DMS53 (cell line): ENCODE measurements at places on chromosomes 11 and 22.

GRCh38 chr11:60870733-60871377 is 3.5 kb downstream of the ZP1 start:
- no peak for DNase-seq

DNA sequence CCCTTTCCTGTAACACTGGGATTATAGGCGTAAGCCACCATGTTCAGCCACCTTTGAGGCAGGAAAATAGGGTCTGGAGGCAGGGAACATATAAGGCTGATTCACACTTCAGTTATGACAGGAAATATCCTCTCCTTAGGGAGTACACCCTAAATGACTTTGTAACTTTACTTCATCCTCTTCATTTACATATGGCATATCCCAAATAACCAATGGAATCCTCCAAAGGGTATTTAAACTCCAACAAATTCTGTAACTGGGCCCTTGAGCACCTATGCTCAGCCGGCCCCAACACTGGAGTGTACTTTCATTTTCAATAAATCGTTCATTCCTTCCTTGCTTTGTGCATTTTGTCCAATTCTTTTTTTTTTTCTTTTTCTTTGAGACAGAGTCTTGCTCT is 1.6 kb upstream of the KAT5 start:
- no peak for DNase-seq

DNA sequence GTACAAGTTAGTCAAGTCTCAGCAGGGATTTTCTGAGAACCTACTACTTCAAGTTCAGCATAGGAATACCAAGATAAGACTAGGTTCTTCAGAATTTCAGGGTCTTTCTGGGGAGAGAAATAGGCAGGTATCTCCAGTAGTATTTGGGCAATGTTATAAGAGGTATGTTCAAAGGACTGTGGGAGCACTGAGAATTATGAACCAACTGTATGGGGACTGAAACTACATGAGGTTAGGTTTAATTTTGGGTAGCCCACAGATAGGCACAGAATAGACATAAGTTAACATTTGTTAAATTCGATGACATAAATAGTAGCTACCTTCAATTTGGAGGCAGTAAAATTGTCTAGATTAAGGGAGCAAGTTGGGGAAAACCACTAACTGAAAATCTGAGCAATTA is 9.2 kb upstream of the GAB2 start:
- no peak for DNase-seq

- DNase-seq, result no peak
These were observed 38.4 kb upstream of the CRYBB3 start for GRCh38 chr22:25161017-25161915.

DNA sequence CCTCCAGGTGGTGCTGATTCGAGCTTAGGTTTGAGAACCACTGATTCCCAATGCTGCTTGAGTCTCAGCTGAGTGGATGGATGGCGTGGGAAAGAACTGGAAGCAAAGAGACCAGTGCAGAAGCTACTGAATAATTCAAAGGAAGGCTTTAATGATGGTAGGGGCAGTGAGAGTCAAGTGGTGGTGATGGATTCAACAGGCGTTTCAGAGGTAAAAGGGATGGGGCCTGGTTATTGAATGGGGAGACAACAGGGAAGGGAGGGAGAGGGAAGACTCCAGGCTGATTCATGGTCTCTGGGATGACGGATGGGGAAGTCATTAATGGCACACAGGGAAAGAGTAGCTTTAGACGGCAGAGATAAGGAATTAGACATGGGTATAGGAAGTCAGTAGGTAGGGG is 104.3 kb upstream of the TBCEL start:
- no peak for DNase-seq

DNA sequence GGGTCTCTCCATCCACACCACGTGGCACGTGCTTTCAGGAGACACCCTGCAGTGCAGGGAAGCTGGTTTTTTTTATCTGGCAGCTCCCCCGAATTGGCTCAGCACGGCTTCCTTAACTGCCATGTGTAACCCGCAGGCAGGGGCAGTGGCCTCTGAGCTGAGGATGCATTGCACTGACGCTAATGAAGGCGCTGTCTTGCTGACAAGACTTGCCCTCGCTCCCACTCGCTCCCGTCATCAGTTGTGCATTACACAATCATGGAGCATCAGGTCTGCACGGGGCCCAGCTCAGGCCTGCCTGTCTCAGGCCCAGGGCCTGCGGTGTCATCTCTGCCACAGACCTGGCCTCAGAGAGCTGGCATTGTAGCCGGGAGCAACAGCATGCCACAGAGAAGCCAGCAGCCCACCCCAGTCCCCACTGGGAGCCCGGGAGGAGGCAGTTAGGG is 95.9 kb downstream of the ARHGAP8 start:
- DNase-seq, result no peak

DNA sequence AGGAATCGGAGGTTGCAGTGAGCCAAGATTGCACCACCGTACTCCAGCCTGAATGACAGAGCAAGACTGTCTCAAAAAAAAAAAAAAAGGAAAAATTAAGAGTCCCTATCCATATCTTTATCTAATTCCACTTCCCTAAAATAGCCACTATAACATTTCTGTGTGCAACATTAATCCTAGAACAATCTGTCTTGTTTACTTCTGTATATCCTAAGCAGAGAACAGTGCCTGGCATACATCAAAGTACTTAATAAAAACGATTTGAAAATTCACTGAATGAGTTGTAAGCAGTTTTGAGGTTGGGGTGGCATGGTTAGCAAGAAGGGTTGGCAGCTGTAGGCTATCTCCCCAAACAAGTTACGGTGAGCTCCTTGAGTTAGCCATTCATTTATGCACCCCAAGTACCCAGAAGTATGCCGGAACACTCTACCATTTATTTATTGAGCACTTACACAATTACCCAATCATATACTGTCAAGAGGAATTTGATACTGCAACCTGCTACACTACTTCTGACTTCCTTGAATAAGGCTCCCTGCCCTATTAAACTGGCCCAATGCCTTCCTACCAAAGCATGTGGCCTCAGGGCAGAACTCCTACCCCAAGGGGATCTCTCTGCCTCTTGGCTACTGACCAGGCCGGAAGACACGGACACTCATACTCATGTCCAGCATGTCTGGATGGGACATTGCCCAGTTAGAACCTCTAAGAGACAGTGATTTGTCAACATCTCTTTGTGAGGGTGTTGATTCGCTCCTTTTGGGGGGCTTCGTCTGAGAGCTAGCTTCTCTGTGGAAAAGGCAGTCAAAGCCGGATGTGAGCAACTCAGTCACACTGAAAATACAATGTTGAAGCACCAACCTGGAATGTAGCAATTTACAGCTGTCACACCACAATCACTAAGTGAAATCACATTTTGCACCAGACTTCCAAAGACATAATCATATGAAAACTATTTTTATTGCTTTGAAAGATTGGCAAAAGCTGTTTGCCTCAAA is 16.3 kb upstream of the TMEM41B start:
- no peak for DNase-seq

DNA sequence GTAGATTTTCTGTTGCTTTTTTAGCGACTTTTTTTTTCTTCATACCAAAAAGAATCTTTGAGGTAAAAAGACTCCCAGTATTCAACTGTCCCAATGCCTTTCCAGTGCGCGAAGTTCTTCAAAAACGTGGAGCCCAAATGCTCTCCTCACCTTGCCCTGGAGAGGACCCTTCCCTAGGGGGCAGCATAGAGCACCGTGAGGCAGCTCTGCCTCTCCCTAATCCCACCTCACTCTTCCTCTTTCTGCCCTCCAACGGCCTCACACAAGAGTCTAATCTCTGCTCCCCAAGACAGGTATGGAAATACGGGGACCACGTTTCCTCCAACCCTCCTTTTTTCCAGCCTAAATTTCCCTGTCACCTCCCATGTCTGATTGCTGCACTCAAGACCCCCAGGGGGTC is 117.5 kb upstream of the ALX4 start:
- peak; percentile 15 for DNase-seq

DNA sequence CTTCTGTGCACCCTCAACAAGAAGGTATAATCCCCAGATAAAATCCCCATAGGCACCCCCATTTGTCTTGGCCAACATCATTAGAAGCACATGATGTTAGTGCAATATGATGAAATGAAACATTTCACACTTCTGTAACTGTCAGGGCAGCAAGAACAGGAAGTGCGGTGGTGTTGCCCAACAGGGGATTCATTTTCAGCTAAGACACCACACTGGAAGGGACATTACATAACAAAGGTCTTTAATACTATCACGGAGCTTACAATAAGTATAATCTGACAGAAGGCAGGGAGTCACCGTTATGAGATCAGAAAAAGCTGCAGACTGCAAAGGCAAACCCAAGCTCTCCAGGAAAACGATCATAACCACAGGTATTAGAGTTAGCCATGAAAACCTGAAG is 2.0 kb downstream of the OR52W1 start:
- no peak for DNase-seq
